ENCODE measurements at places on chromosomes 5 and 9. TPM values are rescaled to one million over a fixed set of nuclear protein-coding genes. Genes with fewer than 3 reads are reported as not detected.

Gene TMEM252
- total RNA-seq, result not detected

Gene DRD1
- not detected for total RNA-seq

Gene CAPSL
- 0.15 TPM for total RNA-seq

Gene BTNL9
- total RNA-seq, result 0.24 TPM

Gene MEGF10
- 1.3 TPM for total RNA-seq

DNA sequence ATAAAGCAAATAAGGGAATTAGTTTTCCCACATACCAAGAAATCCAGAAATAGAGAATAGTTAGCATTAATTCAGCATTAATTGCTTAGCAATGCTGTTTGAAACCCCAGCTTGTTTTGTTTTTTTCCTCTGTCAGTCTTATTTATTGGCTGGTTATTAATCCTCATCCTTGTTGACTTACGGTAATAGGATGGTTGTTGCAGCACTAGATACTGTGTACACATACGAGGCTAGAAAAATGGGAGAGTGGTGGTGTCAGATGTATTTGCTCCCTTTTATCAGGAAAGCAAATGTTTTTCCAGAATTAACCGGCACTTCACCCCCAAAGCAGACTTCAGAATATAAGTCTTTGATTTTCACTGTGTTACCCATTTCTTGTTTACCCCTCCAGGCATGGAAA lies 60.4 kb downstream of the ERBIN start:
- DNase-seq, result no peak

DNA sequence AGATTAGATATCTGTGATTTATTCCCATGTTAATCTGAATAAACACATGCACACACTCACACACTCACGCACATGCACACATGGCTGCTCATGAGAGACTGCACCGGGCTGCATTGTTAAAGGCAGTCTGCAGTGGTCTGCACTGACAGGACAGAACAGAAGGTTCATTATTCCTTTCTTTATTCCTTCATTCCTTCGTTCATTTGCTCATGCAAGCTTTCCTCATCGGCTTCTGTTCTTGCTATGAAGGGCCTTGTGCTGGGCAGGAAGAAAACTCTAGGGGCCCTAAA lies 41.4 kb upstream of the FSTL4 start:
- DNase-seq, result no peak

DNA sequence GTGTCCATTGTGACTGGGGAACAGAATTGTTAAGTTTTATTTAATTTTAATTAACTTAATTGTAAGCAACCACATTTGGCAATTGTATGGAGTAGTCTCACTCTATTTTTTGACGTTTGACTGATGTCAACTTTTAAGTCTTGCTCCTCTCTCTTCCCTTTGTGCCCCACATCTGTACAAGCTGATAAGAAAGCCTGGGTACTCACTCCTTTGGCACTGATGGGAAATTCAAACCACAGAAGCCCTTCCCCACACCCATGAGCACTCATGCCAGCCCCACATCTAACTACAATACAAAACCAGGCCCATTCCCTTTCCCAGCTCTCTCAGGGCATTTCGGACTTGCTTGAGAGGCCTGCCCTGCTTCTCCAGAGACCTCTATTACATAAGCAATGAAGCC lies 451.5 kb upstream of the KIF2A start:
- no peak for DNase-seq

- peak; percentile 55 for DNase-seq
Observed at GRCh38 chr5:85049020-85049419, 664.3 kb upstream of the EDIL3 start.

DNA sequence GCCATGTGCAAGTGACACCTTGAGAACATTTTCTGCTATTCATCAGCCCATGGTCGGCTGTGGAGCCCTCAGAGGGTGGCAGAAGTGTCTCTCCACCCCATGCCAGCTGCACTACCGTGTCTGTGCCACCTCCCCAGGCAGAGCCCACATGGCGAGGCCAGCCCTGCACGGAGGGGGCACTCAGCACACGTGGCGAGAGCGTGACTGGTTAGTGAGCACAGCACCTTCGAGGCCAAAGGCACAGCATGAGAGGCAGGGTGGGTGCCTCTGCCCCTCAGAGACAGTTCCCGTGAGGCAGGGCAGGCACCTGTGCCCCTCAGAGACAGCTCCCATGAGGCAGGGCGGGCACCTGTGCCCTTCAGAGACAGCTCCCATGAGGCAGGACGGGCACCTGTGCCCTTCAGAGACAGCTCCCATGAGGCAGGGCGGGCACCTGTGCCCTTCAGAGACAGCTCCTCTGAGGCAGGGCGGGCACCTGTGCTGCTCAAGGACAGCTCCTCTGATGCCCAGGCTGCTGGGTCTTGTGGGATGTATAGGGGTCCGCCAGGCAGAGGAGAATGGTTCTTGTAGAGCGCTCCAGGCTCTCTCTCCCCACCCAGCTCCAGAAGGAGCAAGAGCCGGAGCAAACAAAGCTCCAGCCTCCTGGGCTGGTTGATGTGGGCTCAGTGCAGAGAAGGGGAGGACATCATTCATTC lies 179.8 kb upstream of the PPP1R26 start:
- DNase-seq, result no peak

DNA sequence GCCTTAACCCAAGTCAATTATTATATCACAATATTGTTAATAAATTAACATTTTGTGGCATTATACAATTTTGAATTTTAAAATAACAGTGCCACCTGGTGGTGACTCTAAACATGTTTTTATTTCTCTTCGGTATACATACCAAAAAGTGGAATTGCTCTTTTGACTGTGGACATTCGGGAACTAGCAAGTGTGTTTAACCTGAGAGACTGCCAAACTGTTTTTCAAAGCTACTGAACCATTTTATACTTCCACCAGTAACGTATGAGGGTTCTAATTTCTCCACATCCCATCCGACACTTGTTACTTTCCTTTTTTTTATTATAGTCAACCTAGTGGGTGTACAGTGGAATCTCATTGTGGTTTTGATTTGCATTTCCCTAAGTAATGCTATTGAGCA lies 18.3 kb upstream of the HSDL2 start:
- peak; percentile 53 for DNase-seq

GRCh38 chr5:16727755-16728325 lies 111.0 kb upstream of the RETREG1 start:
- DNase-seq, result no peak

- DNase-seq, result peak; percentile 8
Observed at GRCh38 chr5:109589986-109590385, 99.7 kb upstream of the MAN2A1 start.
